ENCODE measurements at places on chromosomes 7 and 10.

GRCh38 chr7:43847496-43847895, 21.8 kb downstream of the MRPS24 start:
- DNase-seq, result no peak

- DNase-seq, result no peak
These were observed 20.7 kb downstream of the GTF2IRD1 start for GRCh38 chr7:74474271-74474865.

GRCh38 chr7:74093671-74094223, 10.1 kb downstream of the LIMK1 start:
- DNase-seq, result no peak

GRCh38 chr10:69558559-69558958, 14.7 kb downstream of the NEUROG3 start:
- DNase-seq, result no peak

DNA sequence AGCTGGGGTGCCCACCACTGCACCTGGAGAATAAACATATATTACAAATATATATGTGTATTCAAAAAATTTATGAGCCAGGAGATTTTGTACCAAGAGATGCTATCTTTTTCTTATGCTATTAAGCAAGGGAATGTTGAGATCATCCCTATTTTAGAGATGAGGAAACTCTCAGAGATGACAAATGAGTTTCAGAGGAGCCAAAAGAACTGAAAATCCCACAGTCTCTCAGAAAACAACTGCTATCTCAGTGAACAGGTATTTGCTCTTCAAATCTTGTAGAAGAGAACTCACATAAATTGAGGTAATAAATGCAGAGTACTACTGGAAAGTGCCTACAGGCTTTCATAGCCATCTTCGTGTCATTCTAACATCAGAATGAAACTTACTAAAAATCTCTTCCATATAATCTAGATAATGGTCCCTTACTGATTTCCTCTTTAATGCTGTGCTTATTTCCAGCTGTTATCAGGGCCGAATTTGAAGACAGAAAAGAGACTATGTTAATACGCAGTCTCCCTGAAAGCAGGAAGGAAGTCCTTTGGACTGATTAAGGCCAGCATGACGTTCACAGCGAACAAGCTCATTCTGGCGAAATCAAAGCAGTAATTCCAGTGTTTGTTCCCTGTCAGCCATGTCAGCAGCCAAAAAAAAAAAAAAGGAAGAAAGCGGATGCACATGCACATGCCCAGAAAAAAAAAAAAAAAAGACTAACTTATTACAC, 29.4 kb upstream of the ANAPC16 start:
- no peak for DNase-seq

GRCh38 chr7:142749218-142749993, at the start of gene PRSS1:
TSS of gene PRSS1 (plus strand) at chr7:142749472. CDS start at chr7:142749485, 13 bp downstream.
- DNase-seq, result peak; percentile 31

DNA sequence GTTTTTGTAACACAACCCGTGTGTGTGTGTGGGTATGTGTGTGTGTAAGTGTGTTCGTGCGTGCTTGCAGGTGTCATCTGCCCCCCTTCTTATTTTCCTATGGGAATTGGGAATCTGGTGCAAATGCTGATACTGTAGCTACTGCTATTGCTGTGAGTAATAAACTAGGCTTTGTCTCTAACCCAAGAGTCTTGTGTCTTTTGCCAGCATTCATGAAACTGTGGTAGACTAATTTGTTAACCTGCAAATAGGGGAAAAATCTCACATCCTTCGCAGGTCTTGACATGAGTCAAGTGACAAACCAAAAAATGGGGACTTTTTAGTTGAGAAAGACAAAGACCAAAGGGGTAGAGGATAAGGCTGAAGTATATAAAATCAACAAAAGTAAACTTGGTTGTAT, 57.9 kb upstream of the FAM133B start:
- DNase-seq, result no peak

All from NCI-H2107 (cell line).